ENCODE measurements at places on chromosomes 3 and 15.

DNA sequence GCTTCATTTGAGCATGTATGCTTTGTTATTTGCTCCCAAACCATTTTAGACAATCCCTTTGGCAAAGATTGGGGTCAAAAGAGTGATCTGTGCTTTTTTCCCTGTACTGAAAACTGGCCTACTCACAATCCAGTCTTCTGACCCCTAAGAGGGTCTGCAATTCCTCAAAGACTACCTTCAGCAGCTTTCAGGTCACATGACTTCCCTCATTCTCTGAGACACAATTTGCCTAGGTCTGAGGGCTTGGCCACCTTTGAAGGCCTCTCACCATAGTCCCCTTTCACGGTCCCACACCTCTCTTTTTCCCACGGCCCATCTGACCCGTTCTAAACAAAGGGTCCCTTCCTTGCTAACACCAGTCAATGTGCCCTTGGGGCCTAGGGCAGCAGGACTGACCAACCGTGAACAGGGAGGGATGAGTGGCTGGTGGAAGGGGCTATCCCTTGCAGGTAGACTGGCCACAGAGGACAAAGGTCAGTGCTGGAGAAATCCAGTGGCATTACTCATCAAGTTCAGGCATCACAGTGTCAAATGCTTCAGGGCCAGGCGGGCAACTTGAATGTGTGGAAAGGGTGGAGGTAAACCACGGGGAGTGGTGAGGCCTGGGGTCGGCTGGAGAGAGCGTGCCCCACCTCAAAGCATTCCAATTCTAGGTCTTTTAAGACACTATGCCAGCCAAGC is 10.8 kb downstream of the RASL12 start:
- DNase-seq, result no peak

GRCh38 chr15:68630836-68631235 is 52.0 kb downstream of the CORO2B start:
- DNase-seq, result no peak

DNA sequence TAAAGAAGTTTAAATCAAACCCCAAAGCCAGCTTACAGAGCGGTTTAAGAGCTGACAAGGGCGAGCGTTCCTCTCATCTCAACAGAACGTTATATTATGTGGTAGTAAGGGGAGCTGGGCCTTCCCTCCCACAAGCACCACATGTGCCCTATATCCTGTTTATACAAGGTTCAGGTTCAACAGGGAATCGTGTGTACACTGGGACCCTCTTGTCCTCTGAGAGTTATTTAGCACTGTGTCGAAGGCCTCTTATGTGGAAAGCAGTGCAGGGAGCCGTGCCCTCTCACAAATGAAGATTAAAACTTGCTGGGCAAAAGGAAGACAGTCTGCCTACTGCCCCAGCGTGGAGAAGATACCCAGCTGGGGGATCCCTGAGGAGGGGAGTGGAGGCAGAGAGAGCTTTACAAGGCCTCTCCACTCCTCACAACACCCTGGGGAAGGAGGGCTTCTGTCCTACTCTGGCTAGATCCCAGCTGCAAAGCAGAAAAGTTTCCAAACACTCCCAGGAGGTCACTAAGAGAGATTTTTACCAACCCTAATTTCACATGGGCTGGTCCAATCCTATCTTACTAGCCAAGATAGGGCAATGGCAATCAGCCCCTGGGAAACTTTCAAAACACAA is 2.9 kb downstream of the TLE3 start:
- DNase-seq, result no peak

DNA sequence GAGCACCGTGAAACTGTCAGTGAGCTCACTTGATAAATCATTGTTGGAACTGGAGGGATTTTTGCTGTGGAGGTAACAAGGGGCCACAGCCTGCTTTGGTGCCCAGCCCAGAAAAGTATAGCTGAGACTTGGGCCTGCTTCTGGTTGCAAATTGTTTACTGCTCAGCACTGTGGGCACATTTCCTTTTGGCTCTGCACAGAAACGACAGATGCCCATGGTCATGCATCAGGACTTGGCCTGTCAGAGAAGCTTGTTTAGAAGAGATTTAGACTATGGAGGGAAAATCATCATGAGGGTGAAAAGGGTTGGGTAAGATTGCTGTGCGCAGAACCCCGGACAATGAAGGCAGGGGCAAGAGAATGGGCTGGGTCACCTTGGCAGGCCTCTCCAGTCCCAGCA is 286.1 kb upstream of the CTNNB1 start:
- no peak for DNase-seq

GRCh38 chr3:134345202-134345601 is 29.0 kb downstream of the AMOTL2 start:
- no peak for DNase-seq

GRCh38 chr15:51318382-51319150 is 19.8 kb downstream of the CYP19A1 start:
- DNase-seq, result no peak

GRCh38 chr15:78408355-78408640 is 29.7 kb upstream of the IREB2 start:
- no peak for DNase-seq

- no peak for DNase-seq
Measured at GRCh38 chr3:112888381-112889085, 41.9 kb upstream of the CD200R1L start.

All from right lobe of liver (tissue), 6 donors.